ENCODE measurements at places on chromosomes 1 and 21.

DNA sequence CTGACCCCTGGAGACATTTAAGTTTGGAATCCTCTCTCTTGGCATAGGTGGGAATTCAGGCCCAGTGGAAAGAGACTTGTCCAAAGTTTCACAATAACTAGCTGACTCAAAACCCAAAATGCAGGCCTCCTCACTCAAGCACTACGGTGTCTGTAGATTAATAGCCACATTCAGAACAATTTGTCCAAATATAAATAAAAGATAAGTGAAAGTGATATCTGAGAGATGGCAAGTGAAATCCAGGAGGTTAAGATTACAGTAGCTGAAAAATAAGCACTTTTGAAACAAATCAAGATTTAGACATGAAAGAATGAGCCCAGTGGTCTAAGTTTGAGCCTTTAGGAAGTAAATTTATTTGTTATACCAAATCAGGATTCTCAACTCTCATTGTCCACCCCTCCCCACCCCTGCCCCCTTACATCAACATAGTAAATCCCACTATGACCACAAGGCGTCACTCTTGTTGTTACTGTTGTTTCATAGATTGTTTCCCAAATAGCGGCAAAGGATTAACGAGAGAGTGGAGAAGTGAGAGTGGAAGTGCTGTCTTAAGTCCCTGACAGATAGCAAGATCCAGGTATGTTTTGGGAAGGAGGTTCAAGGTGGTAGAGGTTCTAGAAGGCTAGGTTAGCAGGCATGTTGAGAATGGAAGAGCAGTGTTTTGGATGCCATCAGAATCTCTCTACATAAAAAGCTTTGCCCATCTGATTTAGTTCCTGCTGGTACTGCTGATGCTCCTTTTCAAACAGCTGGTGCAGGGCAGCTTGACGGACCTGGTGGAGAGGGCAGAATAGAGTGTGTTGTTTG lies 7.1 kb upstream of the TPM3 start:
- no peaks in the 10 kb centered on the region for H3K27me3 ChIP-seq
- H3K4me1 ChIP-seq: peaks cover 6% of the 10 kb centered on the region
- no peaks in the 10 kb centered on the region for H3K36me3 ChIP-seq
- peak overlapping the region; percentile 5 for H3K4me3 ChIP-seq
- H3K27ac ChIP-seq: peak overlapping the region; percentile 89
- no peak for DNase-seq

GRCh38 chr1:163771637-163772036 lies 449.9 kb downstream of the NUF2 start:
- H3K4me3 ChIP-seq: no peak overlapping the region
- no peak overlapping the region for H3K27ac ChIP-seq
- DNase-seq: no peak
- H3K36me3 ChIP-seq: no peaks in the 10 kb centered on the region
- no peaks in the 10 kb centered on the region for H3K27me3 ChIP-seq

- no peaks in the 10 kb centered on the region for H3K36me3 ChIP-seq
- H3K4me1 ChIP-seq: peaks cover 3% of the 10 kb centered on the region
- no peaks in the 10 kb centered on the region for H3K27me3 ChIP-seq
- peak; percentile 50 for DNase-seq
- H3K4me3 ChIP-seq: no peak overlapping the region
These were observed 21.5 kb downstream of the RAP1GAP start for GRCh38 chr1:21647431-21648351.

DNA sequence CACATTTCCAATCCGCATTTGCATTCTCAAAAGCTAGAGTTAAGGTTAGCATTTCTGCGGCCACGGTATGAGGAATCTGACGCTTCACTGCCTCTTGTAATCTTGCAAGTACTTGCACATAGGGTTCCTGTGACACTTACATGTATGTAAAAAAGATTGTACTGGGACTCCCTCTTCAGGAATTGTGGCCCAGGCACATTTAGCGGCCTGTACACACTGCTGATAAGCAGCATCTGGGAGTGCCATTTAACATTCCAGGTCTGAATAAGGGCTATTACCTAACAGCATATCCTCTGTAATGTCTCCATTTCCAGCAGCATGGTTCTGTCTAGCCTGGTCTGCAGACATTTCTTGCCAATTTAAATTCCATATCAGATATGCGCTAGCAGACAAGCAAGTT lies 75.7 kb downstream of the AXDND1 start:
- H3K36me3 ChIP-seq: no peaks in the 10 kb centered on the region
- H3K4me3 ChIP-seq: no peak overlapping the region
- no peaks in the 10 kb centered on the region for H3K4me1 ChIP-seq
- DNase-seq: no peak
- H3K27me3 ChIP-seq: no peaks in the 10 kb centered on the region

GRCh38 chr1:67729872-67730271 lies 44.9 kb downstream of the GADD45A start:
- H3K27me3 ChIP-seq: no peaks in the 10 kb centered on the region
- H3K27ac ChIP-seq: no peak overlapping the region
- no peaks in the 10 kb centered on the region for H3K36me3 ChIP-seq

DNA sequence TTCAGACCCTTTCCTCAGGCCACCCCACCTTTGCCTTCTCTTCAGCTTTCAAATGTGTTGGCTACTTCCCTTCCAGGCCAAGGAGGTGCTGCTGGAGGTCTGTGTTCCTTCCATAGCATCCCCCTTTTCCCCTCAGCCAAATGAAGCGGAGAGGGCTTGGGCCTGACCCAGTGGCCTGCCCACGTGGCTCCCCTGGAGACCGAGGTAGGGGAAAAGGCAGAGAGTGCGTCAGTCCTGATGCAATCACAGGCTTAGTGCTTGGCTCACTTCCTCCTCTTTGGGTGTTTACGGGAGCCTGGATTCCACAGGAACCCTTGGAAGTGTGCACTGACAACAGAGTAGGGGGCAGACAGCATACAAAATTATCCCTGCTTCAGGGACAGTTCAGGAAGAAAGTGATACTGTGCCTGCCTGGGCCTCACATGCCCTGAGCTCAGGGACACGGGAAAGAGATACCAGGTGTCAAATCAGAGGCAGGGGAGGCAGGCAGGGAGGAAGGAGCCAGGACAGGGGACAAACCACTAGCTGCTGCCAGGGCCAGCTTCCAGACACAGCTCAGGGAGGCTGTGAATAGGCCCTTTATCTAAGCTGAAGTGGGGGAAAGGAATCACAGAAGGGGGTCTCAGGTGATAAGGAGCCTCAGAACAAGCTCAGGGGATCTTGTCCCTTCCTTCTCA lies 16.6 kb upstream of the PTP4A2 start:
- H3K4me3 ChIP-seq: peak overlapping the region; percentile 16
- peak overlapping the region; percentile 97 for H3K27ac ChIP-seq
- H3K36me3 ChIP-seq: no peaks in the 10 kb centered on the region
- peaks cover 49% of the 10 kb centered on the region for H3K4me1 ChIP-seq

- no peak for DNase-seq
- H3K27ac ChIP-seq: no peak overlapping the region
- no peaks in the 10 kb centered on the region for H3K4me1 ChIP-seq
- no peaks in the 10 kb centered on the region for H3K27me3 ChIP-seq
These were observed 140.5 kb downstream of the SPATA46 start for GRCh38 chr1:162236201-162236600.

- no peaks in the 10 kb centered on the region for H3K27me3 ChIP-seq
- no peaks in the 10 kb centered on the region for H3K36me3 ChIP-seq
- H3K27ac ChIP-seq: no peak overlapping the region
- peaks cover 7% of the 10 kb centered on the region for H3K4me1 ChIP-seq
- no peak overlapping the region for H3K4me3 ChIP-seq
- no peak for DNase-seq
These were observed 844.1 kb downstream of the LTN1 start for GRCh38 chr21:28148400-28149064.

DNA sequence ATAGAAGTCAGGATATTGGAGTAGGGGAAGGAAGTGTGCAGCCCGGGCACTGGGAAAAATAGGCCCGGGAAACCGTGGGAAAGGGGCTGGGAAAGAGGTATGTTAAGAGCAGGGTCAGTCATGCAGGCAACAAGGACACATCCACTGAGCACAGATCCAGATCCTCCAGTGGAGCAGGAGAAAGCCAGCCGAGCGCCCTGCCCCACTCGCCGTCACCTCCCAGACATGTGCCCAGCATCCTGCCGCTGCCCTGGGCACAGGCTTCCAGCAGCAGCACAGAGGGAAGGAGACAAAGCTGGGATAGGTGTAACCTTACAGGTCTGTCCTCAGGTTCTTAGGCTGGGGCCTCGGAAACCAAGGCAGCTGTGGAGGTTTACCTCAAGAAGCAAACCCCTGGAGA lies 64.2 kb downstream of the FAM163A start:
- DNase-seq: no peak
- peaks cover 4% of the 10 kb centered on the region for H3K27me3 ChIP-seq
- H3K4me1 ChIP-seq: no peaks in the 10 kb centered on the region
- no peak overlapping the region for H3K4me3 ChIP-seq
- H3K27ac ChIP-seq: no peak overlapping the region

DNA sequence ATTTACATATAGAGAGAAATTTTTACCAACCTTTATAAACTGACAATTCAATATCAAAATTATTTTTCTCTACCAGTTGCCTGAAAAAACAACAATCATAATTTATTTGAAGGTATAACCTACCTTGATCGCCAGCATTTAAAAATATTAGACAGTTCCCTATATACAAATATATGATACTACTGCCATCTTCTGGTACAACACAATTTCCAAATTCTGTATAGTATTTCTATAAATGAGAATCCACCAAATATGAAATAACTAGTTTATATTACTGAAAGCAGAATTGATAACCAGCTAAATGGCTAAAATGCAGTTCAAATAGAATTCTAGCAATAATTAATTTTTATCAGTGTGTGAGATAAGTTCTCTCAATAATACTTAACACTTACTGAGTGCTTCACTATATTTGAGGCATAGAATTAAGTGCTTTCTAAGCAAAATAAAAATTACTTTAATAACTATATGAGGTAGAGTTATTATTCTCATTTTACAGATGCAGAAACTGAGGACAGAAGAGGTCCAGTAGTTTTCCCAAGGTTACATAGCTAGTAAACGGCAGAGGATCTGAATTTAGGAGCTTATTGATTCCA lies 75.6 kb downstream of the PIGK start:
- H3K27me3 ChIP-seq: no peaks in the 10 kb centered on the region
- no peak overlapping the region for H3K4me3 ChIP-seq
- no peaks in the 10 kb centered on the region for H3K4me1 ChIP-seq

GRCh38 chr1:192787914-192788585 lies 20.8 kb upstream of the RGS2 start:
- H3K4me1 ChIP-seq: no peaks in the 10 kb centered on the region
- no peaks in the 10 kb centered on the region for H3K27me3 ChIP-seq
- DNase-seq: peak; percentile 46
- no peak overlapping the region for H3K4me3 ChIP-seq
- H3K36me3 ChIP-seq: no peaks in the 10 kb centered on the region

DNA sequence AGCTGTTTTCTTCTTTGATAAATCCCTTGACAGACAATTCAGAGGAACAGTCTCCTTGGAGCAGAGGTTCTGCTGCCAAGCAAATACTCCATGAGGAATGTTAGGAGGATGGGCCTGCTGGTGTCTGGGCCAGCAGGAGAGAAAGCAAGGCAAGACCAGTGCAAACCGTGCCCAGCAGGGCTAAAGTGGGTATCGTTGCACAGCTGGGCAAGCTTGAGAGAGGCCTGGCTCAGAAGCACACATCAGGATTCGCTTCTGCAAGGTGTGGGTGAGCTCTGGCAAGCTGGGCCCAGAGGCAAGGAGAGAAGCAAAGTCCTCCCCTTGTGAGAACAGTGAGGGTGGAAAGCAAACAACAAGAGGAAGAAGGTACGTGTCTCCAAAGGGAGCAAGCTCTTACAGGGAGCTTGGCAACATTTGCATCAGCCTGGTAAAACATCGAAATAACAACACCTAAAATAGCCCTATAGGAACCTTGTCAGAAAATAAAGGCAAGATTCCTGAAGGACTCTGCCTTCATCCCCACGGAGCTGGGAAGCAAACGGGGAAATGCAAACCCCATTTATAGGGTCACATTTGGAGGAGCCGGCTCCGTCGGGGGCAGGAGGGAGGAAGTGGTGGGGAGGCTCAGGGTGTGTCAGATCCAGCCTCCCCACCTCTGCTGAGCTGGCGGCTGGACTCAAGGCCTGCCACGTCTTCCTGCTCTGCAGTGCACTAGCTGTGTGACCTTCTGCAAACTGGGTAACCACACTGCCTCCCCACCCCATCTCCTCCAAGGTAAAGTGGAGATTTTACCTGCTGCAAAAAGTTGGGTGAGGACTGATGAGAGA lies 62.3 kb upstream of the HIVEP3 start:
- no peak overlapping the region for H3K27ac ChIP-seq
- no peaks in the 10 kb centered on the region for H3K4me1 ChIP-seq
- no peak overlapping the region for H3K4me3 ChIP-seq

DNA sequence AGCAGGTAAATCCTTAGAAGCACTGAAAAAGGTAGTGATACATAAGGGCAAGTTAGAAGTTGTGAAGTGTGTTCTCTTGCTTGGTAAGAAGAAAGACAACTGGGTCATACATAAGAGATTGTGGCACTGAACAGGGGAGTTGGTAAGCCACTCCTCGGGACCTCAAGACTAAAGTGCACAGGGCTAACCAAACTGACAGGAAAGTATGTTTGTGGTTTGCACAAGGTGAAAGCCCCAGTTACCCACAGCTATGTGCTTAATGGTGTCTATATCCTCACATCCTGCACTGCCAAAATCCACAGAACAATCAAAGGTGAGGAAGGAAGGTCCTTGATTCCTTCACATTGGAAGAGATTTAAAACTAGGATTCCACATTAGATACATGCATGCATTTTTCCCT lies 276.5 kb downstream of the DNM3 start:
- H3K36me3 ChIP-seq: no peaks in the 10 kb centered on the region
- no peak for DNase-seq
- H3K4me3 ChIP-seq: no peak overlapping the region
- H3K27me3 ChIP-seq: no peaks in the 10 kb centered on the region

DNA sequence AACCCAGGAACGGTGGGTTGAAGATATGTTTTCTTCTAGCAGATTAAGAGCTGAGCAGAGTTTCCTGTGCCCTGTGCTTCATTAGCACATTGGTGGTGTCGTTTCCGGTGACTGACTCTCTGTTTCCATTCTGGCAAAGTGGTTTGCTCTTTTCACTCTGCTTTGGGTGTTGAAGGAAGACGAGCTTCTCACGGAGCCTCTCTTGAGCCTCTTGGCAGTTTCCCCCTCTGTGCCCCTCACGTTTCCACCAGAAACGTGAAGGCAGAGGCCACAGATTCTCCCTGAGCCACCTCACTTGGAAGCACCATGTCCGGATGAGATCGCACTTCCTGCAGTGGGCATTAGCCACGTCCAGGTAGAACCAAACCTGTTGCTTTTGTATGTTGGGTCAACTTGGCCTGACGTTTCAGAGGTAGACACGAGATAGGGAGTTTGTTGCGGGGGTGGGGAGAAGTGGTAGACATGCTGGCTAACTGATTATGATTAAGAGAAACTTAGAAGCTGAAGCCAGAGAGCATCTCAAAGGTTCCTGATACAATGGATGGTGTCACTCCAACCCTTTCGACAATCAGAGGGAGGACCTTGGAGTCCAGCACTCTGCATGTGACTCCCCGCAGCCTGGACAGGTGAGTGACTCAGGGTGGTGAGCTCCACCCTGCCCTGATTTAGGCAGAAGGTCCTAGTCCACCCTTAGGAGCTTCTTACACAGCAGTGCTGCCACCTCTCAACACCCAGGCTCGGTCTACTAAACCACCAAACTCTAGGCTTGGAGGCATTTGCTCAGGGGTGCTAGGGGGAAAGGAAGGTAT lies at the start of gene LAX1:
Gene LAX1, plus strand, starts transcription at position 155 of the 809 bp plus-strand sequence. Its CDS starts 383 bp downstream, at position 538.
- no peak within 1 kb of the TSS for H3K4me3 ChIP-seq
- peaks cover 12% of the 10 kb centered on the region for H3K4me1 ChIP-seq
- no peaks in the 10 kb centered on the region for H3K27me3 ChIP-seq

Data from psoas muscle (tissue), 8 donors.